ENCODE measurements at places on chromosomes 11 and 22.

- no peak for DNase-seq
Measured at GRCh38 chr22:36027935-36028645, 534 bp downstream of the RBFOX2 start.

DNA sequence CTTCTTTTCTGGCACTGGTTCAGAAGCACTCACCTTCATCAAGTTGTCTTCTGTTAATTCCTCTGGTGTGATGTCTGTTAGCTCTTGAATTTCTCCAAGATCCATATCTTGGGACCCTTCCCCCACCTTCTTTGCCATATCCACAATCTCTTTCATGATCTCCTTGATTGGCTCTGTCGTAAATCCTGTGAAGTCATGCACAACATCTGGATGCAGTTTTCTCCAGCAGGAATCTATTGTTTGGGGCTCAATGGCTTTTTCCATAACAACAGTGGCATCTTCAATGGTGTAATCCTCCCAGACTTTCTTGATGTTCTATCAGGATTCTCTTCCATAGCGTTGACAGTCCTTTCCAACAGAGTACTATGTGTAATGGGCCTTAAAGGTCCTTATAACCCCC is 96.9 kb downstream of the CSTPP1 start:
- DNase-seq: no peak

GRCh38 chr11:10829139-10829538 is 20.4 kb upstream of the EIF4G2 start:
- DNase-seq: no peak

GRCh38 chr11:86769219-86769618 is 31.1 kb upstream of the PRSS23 start:
- DNase-seq: no peak

- no peak for DNase-seq
Measured at GRCh38 chr11:20311444-20311843, 52.1 kb upstream of the HTATIP2 start.

DNA sequence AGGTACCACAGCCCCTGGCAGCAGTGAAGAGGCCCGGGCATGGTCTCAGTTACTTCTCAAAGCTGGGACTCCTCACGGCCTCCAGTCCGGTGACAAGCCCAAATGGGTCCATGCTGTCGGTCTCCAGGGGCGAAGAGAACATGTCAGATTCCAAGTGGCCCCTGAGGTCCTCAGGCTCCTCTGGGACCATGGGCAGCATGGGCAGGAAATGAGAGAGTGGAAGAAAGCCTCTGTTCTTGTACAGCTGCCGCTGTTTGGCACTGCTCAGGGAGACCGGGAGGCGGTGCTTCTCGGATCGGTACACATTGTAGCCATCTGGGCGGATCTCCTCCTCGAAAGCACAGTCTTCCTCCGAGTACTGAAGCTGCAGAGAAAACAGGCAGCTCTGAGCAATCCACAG is 4.6 kb downstream of the FGF19 start:
- DNase-seq: no peak

GRCh38 chr22:23681026-23681809 is 9.6 kb upstream of the RGL4 start:
- no peak for DNase-seq

- DNase-seq: no peak
Measured at GRCh38 chr11:84558085-84558905, 1068.8 kb downstream of the DLG2 start.

DNA sequence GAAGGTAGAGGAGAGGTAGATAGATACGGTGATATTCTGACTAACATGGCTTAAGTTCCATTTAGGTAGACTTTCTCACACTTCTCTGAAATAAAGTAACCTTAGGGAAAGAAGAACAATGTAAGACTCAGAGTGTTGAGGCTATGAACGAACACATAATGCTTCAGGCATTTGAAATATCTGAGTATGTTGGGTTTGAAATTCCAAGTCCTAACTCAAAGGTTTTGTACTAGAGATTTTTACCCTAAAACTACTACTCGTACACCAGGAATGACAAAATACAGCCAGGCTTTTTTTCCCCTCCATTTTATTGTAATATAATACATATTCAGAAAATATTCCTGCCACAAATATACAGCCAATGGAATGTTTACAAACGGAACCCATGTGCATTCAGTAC is 592.6 kb downstream of the ETS1 start:
- DNase-seq: no peak

DNA sequence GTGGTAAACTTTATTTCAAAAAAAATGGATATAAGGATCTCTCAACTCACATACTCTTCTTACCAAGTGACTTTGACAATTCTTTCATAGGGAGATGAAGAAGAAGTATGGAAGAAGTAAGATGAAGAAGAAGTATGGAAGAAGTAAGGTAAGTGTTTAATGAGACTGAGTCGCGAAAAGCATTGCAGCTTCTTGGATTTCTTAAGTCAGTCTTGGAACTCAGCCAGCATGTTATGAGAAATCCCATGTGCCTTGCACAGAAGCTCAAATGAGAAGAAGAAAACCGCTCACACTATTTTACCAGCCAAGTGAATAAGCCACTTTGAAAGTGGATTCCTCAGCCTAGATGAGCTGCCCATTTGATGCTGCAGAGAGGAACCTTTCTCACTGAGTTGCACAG is 332.0 kb upstream of the CCDC179 start:
- DNase-seq: no peak

Data from right cardiac atrium (tissue), 5 donors.